NCI-H446 treated with DMSO at 0.1 percent for 48 hours (cell line): ENCODE measurements at places on chromosomes 2 and 18.

- DNase-seq = no peak
Measured at GRCh38 chr2:191670076-191670475, 7.9 kb upstream of the NABP1 start.

DNA sequence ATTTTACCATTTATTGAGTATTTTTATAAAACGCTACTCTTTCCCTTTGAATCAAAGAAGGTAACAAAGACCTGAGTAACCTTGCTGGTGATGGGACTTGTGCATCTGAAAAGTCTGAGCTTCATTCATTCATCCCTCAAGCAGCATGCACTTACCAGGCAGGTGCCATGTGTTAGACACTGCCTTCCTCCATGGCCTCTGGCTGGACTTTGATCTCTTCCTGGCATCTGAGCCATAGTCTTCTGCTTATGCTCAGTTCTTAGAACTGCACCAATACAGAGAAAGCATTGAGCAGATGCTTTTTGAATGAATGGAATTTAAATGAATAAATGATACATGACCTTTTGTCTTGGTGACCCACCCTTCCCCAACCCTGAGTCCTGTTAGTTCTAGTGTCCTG lies 251.4 kb upstream of the COPS8 start:
- no peak for DNase-seq

DNA sequence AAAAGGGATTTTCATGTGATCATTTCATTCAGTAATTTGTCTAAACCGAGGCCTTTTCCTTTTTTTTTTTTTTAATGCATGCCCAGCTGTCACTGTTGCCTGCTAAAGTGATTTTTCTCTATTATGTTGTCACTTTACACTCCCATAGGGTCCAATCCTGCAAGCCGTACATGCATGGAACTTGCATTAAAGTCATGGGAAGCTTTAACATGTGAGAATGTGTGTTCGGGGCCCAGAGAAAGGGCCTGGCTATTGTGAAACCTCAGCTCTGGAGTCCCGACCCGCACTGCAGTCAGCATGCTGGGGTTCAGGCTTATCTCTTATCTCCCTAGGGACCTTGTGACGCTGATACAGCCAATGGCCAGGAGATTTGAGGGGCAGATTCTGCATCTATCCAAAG lies 474.6 kb downstream of the SLC4A3 start:
- DNase-seq = no peak

GRCh38 chr2:144654523-144654922 lies 134.6 kb upstream of the ZEB2 start:
- no peak for DNase-seq

- no peak for DNase-seq
Measured at GRCh38 chr2:64524604-64525316, 632 bp downstream of the AFTPH start.

GRCh38 chr18:39414009-39414700 lies 1848.6 kb upstream of the CELF4 start:
- no peak for DNase-seq

- DNase-seq = peak; percentile 18
Measured at GRCh38 chr2:182368446-182368845, 58.4 kb downstream of the PDE1A start.

- no peak for DNase-seq
Measured at GRCh38 chr2:43127208-43127940, 99.0 kb downstream of the ZFP36L2 start.
